ENCODE measurements at places on chromosomes 5 and 9.

DNA sequence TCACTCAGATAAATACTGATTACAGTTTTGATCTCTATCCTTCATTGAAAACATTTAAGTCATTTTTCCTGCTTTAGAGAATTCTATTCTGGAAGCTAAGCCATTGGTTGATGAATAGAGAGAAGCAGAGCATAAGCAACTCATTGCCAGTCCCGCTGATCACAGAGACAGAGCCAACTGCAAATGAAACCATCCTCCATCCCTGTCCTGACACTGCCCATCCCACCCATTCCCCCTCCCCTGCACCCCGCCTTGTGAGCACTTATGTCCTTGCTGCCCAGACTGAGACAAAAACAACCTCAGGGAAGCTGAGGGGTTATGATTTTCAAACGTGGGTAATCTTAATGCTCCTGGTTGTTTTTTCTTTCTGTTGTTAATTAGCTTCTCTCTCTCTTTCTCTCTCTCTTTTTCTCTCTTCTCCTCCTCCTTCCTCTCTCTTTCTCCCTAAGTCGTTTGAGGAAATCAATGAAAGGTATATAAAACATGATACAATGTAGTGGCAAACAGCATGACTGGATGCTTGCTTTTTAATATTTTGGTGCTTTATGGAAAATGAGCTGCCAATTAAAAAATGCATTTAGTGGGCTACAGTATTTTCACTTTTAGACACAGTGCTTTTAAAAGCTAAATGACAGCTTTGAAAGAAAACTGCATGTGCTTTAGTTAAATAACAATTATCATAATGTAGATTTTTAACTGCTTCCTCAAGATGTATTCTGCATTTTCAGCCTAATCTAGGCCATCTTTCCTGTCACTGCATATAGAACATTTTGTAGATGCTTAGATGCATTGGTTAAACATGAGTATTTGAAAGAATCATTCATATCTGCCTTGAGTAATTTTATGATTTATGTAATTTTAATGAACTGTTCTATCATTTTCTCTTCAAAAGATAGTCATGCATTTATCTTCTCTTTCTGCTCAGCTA, 57.3 kb downstream of the CMYA5 start:
- DNase-seq: no peak

- no peak for DNase-seq
Measured at GRCh38 chr5:76942581-76942980, 10.3 kb upstream of the CRHBP start.

DNA sequence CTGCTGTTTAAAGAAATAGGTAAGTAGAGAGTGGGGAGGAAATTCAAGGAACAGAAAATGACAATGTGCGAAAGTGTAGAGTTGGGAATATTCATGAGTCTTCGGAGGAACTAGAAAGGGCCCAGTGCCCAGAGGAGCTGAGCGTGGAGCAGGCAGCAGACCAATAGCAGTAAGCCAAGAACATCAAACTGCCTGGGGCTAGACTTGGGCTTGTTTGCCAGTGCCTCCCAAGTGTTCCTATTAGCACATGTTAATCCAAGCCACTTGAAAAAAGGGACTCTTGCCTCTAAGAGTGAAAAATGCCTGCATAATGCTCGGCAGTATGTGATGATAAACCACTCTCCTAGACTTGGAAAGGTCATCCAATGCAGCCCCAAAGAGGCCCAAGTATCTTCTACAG, 1.2 kb upstream of the TAL2 start:
- no peak for DNase-seq

DNA sequence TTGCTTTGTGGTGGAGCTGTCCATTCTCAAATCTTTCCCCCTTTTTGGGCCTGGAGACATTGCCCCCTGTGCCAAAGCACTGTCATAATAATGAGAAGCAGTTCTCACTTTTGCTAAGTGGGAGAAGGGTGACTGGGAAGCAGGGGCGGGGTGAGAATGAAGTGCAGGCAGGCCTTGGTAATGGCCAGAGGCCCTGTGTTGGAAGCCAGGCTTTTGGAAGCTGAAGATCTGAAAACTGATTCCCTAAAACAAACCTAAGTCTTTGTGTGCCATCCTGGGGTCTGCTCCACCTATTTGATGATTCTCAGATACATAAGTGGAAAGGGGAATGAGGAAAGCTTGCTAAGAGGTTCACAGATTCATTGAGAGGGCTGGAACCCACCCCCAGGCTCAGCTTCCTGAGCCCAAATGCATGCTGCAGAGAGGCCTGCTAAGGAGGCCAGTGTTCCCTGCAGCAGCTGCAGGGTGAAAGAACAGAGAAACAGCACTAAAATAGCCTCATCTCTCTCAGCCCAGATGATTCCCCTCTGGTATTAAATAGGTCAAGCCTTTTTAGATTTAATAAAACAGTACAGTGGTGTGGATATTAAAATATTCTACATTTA, 75.0 kb downstream of the NSG2 start:
- DNase-seq: no peak

- no peak for DNase-seq
Measured at GRCh38 chr9:109313351-109313750, 7.5 kb downstream of the EPB41L4B start.

GRCh38 chr9:73179589-73179988, 27.9 kb downstream of the ANXA1 start:
- DNase-seq: no peak

DNA sequence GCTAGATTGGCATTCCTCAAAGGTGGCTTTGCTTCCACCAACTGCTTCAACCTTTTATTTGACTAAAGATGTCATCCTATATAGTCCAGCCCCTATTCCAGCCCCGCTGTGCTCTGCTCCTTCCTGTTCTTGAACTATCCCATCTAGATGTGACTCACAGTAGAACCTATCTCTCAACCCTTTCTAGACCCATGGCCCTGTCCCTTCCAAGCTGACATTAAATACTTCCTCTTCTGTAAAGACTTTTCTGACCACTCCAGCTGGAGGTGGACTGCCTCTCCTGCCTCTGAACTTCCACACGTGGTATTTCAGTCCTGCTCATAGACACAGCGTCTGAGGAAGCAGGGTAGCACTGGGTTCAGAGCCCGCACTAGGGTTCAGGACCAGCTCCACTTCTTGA, 32.4 kb downstream of the OSTF1 start:
- no peak for DNase-seq

DNA sequence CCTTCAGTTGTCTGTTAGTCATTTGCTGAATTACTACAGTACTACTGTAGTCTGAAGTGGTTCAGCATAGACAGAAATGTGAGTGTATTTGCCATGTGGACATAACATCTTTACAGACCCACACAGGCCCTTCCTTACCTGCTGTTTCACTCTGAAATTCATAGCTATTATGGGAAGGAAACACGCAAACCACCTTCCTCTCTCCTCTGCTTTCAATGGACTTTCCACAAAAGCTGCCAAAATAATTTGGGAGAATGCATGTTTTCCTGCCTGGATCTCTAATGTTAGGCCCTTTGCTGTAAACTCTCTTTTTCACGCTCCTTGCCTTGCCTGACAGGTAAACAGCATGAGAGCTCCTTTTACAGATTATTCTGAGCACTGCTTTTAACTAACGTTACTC, 294.0 kb downstream of the GLIS3 start:
- DNase-seq: no peak

DNA sequence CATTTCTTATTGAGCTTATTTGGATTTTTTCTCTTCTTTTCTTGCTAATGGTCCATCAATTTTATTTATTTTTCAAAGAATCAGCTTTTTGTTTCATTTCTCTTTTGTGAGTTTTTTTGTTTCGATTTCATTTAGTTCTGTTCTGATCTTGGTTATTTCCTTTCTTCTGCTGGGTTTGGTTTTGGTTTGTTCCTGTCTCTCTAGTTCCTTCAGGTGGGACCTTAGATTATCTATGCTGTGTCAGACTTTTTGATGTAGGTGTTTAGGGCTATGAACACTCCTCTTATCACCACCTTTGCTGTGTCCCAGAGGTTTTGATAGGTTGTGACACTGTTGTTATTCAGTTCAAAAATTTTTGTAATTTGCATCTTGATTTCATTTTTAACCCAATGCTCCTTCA, 119.8 kb downstream of the GABRG2 start:
- DNase-seq: no peak

DNA sequence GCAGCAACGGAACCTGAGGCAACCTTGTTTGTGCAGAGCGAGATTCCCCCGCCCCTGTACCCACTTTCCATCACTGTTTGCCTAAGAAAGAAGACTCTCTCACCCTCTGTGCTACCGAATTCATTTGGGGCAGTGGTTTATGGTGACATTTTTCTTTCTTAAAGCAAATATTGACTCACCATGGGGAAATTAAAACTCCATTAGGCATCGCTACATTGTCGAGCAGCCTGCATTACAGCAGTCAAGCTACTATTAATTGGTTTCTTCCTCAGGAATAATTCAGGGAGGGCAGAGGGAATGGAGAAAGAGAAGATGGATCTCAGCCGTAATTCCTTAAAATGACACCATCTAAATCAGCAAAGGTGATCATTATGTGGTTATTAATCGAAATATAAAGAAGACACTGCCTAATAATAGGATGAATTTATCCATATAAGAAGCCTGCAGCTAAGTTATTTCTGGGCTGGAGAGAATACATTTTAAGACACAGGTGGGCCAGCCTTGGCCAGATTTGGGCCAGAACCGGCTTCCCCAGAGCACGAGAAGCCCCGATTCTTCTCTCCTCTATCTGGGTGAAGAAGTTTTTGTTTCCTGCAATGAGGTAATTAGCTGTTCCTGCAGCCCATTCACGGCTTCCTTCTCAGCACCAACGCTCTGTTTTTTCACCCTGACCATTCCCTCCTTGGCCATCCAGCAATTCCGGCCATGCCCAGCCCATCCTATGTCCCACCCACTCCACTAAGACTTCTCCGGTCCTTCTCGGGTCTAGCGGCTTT, 16.8 kb downstream of the CFAP77 start:
- DNase-seq: no peak

DNA sequence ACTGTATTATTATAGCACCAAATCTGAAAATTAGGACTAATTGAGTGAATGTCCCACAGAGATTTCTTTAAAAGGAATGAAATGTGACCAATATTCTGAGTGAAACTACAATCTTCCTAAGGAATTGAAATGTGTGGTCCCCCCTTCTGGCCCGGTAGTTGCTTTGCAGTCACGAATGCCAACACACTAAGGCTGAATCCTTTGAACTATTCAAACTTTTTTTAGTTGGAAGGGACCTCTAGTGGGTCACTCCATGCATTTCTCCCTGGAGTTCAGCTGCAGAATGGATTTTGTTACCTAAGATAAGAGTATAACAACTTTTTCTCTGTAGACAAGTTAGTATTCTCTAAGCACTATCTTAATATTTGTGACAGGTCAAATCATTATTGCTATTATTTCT, 2.8 kb downstream of the CDH6 start:
- DNase-seq: no peak

- peak; percentile 54 for DNase-seq
Measured at GRCh38 chr5:145965804-145966203, 29.4 kb downstream of the SH3RF2 start.

GRCh38 chr5:112637343-112637742, 100.3 kb upstream of the APC start:
- no peak for DNase-seq

GRCh38 chr5:56229111-56229510, 4.0 kb downstream of the ANKRD55 start:
- DNase-seq: no peak

DNA sequence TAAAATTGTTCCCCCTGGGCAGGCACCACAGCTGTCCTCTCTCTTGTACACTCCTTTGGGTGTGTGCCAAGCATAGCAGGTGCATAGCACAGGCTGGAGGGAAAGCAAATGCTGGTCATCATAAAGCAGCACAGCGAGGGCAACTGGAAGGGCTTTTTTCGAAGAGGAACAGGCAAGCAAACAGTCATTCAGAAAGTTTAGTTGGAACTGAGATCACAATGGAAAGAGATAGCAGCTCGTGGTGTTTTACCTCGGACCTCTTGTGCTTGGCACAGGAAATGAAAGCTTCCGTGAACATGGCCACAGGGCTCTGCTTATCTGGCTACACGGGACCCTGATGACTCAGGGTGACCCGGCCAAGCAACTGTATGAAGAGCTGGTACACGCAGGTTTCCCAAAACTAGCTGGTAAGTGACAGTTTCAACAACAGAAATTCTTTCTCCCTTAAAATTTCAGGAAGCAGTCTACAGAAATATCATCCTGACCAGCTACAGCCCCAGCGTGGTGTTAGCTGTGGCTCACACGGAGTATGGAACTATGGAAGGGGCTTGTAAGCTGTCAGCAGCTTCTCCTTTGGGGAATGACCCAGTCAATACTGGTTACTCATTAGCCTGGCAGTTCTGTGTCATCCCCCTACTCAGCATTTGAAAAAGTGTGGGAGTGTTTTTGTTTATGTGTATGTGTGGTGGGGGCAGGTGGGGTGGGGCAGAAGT, 48.1 kb downstream of the POC5 start:
- peak; percentile 57 for DNase-seq

- no peak for DNase-seq
Measured at GRCh38 chr5:37111426-37112382, 137.5 kb downstream of the CPLANE1 start.

GRCh38 chr5:139383275-139383992, at the start of gene SLC23A1:
SLC23A1 (minus strand) TSS chr5:139383297; CDS start chr5:139383253, 44 bp downstream.
- no peak for DNase-seq

- no peak for DNase-seq
Measured at GRCh38 chr9:99465231-99465907, 243.3 kb downstream of the SEC61B start.

GRCh38 chr5:569868-570361, 42.2 kb upstream of the CEP72 start:
- DNase-seq: no peak

DNA sequence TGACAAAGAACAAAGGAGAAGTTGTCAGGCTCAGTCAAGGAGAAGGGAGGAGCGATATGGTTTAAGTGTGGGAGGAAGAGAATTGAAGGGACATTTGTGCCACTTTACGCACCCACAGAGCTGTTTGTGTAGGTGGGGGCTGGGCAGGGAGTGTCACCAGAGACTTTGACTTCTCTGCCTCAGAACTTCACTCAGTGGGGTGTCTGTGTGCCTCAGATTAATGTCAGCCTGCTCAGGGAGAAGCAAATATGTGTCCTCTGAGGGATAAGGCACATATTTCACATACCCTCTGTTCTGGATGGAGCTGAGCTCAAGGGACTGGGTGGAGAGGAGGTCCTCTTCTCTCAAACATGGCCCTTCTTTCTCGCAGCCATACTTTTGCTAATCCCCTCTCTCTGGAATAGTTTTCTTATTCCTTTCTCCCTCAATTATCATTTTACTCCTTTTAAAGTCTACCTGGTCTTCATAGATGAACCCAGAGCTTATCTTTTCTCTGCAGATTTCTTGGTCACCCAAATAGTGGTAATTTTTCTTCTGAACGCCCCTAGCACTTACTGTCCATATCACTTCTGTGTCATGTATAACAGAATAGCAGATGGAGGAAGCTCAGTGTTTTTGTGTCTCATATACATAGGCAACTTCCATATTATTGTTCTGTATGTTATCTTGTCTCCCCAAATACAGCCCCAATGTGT, 77.0 kb downstream of the IQGAP2 start:
- no peak for DNase-seq

GRCh38 chr5:116479776-116480675, 94.6 kb downstream of the SEMA6A start:
- no peak for DNase-seq

- DNase-seq: peak; percentile 87
Measured at GRCh38 chr5:83718195-83718825, 2.3 kb downstream of the HAPLN1 start.

Data from NCI-H510A treated with DMSO at 0.1 percent for 48 hours (cell line).